ENCODE measurements at places on chromosomes 11 and 22.

GRCh38 chr11:79702303-79702702 is 261.5 kb upstream of the TENM4 start:
- DNase-seq, result no peak

- no peak for DNase-seq
These were observed 138.8 kb downstream of the LRRC4C start for GRCh38 chr11:41320653-41321052.

DNA sequence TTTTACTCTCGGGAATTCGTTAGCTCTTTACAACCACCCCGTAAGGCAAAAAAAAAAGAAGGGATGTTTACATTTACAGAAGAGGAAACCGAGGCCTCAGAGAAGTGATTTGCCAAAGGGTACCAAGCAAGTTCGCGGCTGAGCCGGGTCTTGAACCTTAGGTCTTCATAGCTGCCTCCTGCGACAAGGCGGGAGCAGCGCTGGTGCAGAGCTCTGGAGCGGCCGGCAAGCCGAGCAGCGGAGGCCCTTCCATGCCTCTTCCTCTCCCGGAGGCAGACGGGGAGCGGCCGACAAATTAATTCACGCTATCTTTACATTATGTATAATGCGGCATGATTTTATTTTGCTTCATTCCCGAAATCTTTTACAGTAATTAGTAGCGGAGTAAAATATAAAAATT is 536.3 kb downstream of the INSC start:
- DNase-seq, result no peak

GRCh38 chr11:108289699-108290098 is 66.8 kb downstream of the ATM start:
- no peak for DNase-seq

- no peak for DNase-seq
These were observed 77.6 kb upstream of the SESN3 start for GRCh38 chr11:95308512-95309035.

DNA sequence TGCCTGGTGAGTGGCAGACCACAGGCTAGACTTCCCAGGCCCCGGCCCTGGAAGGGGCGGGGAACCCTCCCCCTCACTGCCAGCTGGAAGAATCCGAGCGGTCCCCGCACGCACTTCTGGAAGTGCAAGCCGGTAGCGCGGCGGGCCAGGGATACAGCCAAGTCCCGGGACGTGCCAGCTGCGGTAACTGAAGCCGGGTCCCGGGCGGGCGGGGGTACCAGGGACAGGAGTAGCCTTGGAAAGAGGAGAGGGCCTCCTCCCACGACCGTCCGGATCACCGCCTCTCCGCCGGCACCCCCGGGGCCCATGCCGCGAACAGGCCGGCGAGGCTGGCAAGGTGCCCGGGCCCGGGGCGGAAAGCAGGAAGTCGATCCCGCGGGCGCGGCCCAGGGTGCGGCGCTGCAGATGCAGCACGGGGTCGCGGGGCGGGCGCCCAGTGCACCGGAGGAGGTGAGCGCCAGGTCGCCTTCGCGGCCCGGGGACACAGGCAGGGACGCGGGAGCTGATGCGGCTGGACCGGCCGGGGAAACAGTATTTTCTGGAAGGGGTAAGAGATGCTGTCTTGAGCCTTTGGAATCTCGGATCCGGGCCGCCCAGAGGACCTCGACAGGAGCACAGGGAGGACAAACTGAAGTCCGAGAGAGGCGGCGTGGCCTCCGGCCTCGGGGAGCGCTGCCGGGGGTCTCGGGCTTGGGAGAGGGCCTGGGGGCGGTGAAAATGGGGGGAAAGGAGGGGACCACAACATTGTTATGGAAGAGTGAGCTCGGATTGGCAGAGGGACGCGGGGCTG is 783 bp upstream of the SLC35C1 start:
- DNase-seq, result no peak

GRCh38 chr22:29524442-29525191 is 28.9 kb downstream of the THOC5 start:
- no peak for DNase-seq

DNA sequence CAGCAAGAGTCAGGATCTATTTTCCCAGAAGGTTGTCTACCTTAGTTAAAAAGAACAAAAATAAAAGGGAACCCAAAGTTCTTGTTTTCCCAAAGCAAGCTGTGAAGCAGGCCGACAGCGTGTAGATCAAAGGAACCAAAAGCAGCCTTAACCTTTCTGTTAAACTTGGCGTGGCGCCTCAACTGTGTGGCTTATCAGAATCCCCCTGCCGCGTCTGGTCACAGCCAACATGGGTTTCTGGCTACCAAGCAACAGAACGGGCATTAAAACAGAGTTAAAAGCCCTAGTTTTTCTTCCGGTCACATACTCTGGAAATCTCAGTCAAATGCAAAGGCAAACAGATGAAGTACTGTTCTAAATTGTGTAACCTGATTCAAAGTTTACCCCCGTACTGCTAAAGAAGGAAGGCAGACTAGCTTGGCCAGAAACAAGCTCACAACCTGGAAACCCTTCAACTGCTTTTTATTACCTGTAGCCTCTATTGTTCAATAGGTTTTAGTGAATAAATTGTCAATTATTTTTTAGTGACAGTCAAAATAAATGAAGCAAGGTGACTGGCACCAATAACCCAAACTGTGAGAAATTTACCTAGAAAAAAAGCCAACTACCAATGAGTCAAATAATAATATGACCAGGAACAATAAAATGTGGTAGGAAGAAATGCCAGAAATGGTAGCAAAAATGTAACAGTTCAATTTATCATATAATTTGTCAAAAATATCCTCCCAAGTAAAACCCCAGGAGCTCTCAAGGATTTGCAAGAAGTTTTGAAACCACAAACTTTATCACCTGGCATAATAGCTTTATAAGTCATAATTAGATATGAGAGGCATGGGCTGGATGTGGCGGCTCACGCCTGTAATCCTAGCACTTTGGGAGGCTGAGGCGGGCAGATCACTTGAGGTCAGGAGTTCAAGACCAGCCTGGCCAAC is 21.4 kb downstream of the CHKA start:
- DNase-seq, result no peak

Data from NCI-H1048 (cell line).